Esophagus squamous epithelium (tissue), 5 donors: ENCODE measurements at places on chromosomes 3 and 15. TPM values are rescaled to one million over a fixed set of nuclear protein-coding genes. Genes with fewer than 3 reads are reported as not detected.

Gene GOLGA8T
- total RNA-seq = not detected

Gene LARP6
- total RNA-seq = 18.7 TPM

Gene CA12
- total RNA-seq = 144 TPM

- no peak for DNase-seq
- H3K27ac ChIP-seq = no peak overlapping the region
- H3K36me3 ChIP-seq = no peaks in the 10 kb centered on the region
- peaks cover 22% of the 10 kb centered on the region for H3K4me1 ChIP-seq
- no peaks in the 10 kb centered on the region for H3K27me3 ChIP-seq
Observed at GRCh38 chr15:82572986-82573385, 32.7 kb upstream of the RPS17 start.

- no peaks in the 10 kb centered on the region for H3K4me1 ChIP-seq
- no peaks in the 10 kb centered on the region for H3K27me3 ChIP-seq
- no peaks in the 10 kb centered on the region for H3K36me3 ChIP-seq
- peak within 1 kb of the TSS; percentile 87 for H3K27ac ChIP-seq
Observed at GRCh38 chr3:146250449-146251382, at the start of gene PLSCR4. Gene PLSCR4, minus strand, starts transcription at chr3:146251105. Its CDS starts 29,034 bp downstream, at chr3:146222071.

- H3K27me3 ChIP-seq = no peaks in the 10 kb centered on the region
- DNase-seq = no peak
- H3K4me3 ChIP-seq = no peak overlapping the region
- H3K36me3 ChIP-seq = no peaks in the 10 kb centered on the region
Observed at GRCh38 chr15:91976966-91977365, 123.5 kb downstream of the SLCO3A1 start.

DNA sequence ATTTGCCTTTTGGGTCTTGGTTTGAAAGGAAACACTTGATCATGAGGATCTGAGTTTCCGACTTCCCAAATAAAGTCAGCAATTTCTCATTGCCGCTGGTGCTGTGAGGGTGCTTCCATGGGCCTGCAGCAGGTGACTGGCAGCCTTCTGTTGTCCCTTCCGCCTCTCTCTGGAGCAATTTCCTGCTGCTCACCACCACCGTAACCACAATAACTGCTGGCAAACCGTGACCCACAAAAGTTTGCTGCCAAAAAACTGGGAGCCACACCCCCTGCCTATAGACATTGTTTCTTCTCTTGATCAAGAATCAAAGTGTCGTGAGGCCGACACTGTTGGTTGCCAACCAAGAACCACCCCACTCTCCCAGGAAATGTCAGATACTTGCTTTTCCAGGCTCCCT, 164.0 kb downstream of the NR2F2 start:
- DNase-seq = no peak
- no peak overlapping the region for H3K27ac ChIP-seq
- H3K36me3 ChIP-seq = no peaks in the 10 kb centered on the region
- no peaks in the 10 kb centered on the region for H3K4me1 ChIP-seq
- H3K4me3 ChIP-seq = no peak overlapping the region
- H3K27me3 ChIP-seq = no peaks in the 10 kb centered on the region

DNA sequence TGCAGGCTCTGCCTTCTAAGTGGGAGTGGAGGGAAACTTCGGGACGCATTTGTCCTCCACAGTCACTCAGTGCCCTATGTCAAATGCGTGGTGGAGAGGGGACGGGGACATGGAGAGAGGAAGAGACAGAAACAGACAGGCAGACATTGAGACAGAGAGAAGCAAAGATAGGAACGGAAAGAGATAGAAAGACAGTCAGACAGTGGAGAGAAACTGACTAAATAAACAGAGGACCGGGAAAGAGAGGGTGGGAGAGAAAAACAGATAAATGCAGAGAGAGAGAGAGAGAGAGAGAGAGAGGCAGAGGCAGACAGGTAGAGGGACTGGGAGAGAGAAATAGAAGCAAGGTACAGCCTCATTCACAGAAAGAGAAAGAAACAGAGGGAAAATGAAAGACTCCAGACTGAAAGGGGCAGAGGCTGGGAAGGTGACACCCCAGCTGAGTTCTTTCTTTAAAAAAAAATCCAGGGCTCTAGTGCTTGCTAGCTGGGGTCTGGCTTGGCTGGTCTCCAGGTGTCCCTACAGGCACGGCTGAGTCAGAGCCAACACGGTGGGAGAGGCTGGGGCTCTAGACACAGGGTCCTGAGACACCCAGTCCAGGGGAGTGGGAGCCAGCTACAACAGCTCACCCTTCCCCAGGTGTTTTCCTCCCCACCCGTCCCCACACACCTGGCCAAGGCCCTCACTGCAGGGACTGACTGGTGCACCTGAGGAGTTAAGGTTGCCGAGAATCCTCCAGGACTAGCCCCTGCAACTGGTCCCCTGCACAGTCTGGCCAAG, 506.1 kb upstream of the PROK2 start:
- peaks cover 19% of the 10 kb centered on the region for H3K27me3 ChIP-seq
- H3K4me1 ChIP-seq = peaks cover 19% of the 10 kb centered on the region
- no peak overlapping the region for H3K27ac ChIP-seq
- no peaks in the 10 kb centered on the region for H3K36me3 ChIP-seq

DNA sequence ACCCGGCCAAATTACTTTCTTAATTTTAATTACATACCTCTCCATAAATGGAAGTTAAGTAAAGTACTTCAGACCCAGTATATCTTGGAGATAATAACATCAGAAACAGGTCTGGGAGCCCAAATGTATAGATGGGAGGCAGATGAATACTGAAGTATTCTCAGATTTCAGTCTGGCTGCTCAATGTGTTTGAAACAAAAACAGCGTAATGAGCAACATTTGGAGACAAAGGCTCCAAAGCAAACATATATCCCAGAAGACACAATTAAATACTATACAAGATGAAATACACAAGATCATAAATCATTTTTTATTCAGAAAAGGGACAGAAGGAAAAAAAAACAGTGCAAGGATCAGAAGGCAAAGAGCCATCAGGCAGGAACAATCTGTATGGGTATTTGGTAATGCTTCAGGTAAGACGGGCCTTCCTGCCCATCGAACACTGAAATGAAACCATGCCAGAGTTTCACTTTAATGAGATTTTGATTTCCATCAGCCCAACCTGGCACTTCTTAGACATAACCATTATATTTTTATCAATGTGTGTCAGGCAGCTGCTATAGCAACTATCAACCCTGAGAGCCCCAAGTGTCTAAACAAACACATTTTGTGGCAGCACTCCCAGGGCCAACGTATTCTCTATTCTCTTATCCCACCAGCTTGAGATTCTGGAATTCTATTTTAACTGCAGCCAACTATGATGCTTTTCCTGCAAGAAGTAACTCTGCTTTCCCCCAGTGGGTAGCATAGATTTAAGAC, 210.8 kb downstream of the STT3B start:
- no peak overlapping the region for H3K4me3 ChIP-seq
- H3K27me3 ChIP-seq = no peaks in the 10 kb centered on the region
- DNase-seq = no peak
- H3K27ac ChIP-seq = no peak overlapping the region
- H3K36me3 ChIP-seq = no peaks in the 10 kb centered on the region

DNA sequence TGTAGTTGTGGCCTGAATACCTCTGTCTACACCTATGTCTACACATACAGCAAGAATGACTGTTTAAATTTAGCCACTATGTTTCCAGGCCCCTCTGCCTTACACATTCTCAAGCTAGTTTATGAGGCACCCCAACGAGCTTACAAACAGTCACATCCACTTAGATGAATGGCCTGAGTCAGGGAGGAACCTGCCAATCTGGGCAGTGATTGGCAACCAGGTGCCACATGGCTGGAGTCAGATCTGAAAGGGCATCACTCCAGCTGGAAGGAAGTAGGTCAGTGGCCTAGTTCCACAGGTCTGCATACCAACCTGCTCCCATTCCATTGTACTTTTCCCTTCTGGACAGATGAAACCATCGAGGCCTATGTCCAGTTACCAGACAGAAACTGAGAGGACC, 136.3 kb downstream of the FOXP1 start:
- peaks cover 74% of the 10 kb centered on the region for H3K4me1 ChIP-seq
- no peak for DNase-seq
- no peaks in the 10 kb centered on the region for H3K36me3 ChIP-seq
- peak overlapping the region; percentile 88 for H3K27ac ChIP-seq
- H3K27me3 ChIP-seq = no peaks in the 10 kb centered on the region

DNA sequence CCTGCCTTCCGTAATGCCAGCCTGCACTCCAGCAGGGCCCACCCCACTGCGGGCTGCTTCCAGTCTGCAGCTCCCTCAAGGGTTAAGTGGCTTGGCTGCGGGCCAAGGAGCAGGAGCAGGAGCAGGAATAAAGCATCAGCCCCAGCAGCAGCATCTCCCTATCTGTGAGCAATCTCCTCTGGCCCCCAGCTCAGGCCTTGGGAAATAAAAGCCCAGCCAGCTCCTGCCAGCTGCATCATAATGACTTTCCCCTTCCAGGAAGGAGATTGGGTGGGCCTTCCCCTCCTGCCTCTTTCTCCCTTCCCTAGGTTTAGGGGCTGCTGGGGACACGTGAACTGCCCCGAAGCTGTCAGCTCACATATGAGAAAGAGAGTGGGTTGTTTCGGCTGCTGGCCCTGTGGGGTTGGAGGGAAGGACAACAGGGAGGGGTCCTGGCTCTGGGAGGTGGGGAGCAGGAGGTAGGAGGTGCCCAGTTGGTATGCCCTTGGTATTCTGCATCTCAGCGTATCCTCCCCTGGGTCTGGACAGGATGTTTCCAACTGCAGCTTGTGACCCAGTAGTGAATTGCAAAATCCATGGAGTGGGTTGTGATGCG, 34.6 kb upstream of the FGD5 start:
- no peak overlapping the region for H3K27ac ChIP-seq
- no peak for DNase-seq
- no peaks in the 10 kb centered on the region for H3K4me1 ChIP-seq
- H3K4me3 ChIP-seq = no peak overlapping the region
- H3K27me3 ChIP-seq = no peaks in the 10 kb centered on the region
- H3K36me3 ChIP-seq = no peaks in the 10 kb centered on the region

DNA sequence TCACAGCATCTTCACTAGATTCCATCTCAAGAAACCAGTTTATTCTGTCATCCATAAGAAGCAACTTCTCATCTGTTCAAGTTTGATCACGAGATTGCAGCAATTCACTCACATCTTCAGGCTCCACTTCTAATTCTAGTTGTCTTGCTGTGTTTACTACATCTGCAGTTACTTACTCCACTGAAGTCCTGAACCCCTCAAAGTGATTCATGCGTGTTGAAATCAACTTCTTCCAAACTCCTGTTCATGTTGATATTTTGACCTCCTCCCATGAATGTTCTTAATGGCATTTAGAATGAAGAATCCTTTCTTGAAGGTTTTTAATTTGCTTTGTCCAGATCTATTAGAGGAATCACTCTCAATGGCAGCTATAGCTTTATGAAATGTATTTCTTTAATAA, 287.6 kb upstream of the TBL1XR1 start:
- H3K36me3 ChIP-seq = no peaks in the 10 kb centered on the region
- H3K27ac ChIP-seq = no peak overlapping the region

DNA sequence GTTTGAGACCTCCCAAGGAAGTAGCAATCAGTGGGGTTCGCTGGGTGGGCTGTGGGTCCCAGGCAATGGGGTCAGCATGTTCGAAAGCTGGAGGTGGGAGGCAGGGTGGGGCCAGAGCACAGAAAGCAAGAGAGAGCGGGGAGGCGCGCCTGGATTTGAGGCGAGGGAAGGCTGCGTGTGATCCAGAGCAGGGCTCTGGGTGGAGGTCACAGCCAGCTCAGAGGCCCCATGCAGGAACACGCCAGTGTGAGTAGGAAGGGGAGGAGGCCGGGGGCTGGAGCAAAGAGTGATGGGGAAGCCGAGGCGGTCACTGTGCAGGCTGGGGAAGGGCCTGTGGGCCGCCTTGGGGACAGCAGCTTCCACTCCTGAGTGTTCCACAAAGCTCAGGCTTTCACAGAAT, 8.8 kb downstream of the DNAJB8 start:
- no peak overlapping the region for H3K27ac ChIP-seq
- H3K36me3 ChIP-seq = no peaks in the 10 kb centered on the region
- H3K27me3 ChIP-seq = no peaks in the 10 kb centered on the region
- no peak for DNase-seq
- no peaks in the 10 kb centered on the region for H3K4me1 ChIP-seq

GRCh38 chr15:77085297-77085696, 14.4 kb upstream of the TSPAN3 start:
- H3K27ac ChIP-seq = no peak overlapping the region
- no peak for DNase-seq
- peaks cover 12% of the 10 kb centered on the region for H3K4me1 ChIP-seq
- H3K4me3 ChIP-seq = no peak overlapping the region

DNA sequence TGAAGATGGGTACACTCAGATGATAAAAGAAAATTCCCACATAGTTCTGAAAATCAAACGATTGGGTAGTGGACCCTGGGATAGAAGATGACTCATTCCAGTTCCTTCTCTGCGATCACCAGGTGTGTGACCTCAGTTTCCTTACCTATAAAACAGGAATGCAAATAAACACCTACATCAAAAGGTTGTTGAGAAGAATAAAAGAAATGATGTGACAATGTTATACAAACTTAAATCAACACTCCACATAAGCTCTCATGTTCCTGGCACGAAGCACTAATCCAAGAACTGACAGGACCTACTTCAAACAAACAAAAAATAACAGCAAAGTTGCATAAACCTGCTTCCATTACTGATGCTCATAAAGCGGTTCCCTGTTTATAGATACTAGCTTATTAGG, 69.2 kb downstream of the RORA start:
- no peak overlapping the region for H3K4me3 ChIP-seq
- H3K27me3 ChIP-seq = no peaks in the 10 kb centered on the region
- H3K4me1 ChIP-seq = no peaks in the 10 kb centered on the region
- no peak overlapping the region for H3K27ac ChIP-seq
- no peak for DNase-seq

DNA sequence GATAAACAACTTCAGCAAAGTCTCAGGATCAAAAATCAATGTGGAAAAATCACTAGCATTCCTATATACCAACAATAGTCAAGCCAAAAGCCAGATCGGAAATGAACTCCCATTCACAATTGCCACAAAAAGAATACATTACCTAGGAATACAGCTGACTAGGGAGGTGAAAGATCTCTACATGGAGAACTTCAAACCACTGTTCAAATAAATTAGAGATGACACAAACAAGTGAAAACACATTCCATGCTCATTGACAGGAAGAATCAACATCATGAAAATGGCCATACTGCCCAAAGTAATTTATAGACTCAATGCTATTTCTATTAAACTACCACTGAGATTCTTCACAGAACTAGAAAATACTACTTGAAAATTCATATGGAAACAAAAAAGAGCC, 94.2 kb upstream of the PSMD6 start:
- H3K36me3 ChIP-seq = no peaks in the 10 kb centered on the region
- H3K27ac ChIP-seq = no peak overlapping the region
- H3K4me1 ChIP-seq = peaks cover 19% of the 10 kb centered on the region
- H3K27me3 ChIP-seq = no peaks in the 10 kb centered on the region
- DNase-seq = no peak
- H3K4me3 ChIP-seq = no peak overlapping the region

DNA sequence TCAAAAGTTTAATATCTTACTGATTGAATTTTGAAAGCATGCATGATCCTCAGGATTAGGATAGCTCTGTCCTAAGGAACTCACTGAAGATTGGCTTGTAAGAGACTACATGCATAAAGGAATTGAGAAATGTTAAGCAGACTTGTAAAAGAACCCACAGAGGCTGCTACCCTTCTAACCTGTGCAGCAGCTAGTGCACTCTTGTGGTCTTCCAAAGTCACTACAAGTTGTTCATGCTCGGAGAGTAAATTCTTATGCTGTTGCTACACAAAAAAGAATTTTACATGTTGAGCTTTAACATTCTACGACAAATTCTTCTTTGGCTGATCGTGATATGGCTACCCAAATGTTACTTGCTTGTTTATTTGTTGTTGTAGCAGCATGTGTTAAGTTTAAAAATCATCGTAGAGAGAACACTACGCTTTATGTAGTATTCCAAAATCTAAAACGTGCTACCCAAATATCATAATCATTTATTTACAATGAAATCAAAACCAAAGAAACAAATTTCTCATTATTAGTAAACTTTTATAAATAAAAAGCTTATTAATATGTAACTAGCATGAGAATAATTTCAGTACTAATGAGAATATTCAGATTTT, 55.0 kb downstream of the GOLIM4 start:
- no peak overlapping the region for H3K4me3 ChIP-seq
- peaks cover 58% of the 10 kb centered on the region for H3K36me3 ChIP-seq
- H3K27ac ChIP-seq = no peak overlapping the region
- H3K4me1 ChIP-seq = no peaks in the 10 kb centered on the region
- no peak for DNase-seq
